NCI-H460 (cell line): ENCODE measurements at places on chromosomes 16 and 17.
A peak's percentile ranks its signal among the peaks of the same experiment; 100 is the strongest.

GRCh38 chr17:50625032-50625871 lies 9.4 kb upstream of the ABCC3 start:
- DNase-seq: no peak

DNA sequence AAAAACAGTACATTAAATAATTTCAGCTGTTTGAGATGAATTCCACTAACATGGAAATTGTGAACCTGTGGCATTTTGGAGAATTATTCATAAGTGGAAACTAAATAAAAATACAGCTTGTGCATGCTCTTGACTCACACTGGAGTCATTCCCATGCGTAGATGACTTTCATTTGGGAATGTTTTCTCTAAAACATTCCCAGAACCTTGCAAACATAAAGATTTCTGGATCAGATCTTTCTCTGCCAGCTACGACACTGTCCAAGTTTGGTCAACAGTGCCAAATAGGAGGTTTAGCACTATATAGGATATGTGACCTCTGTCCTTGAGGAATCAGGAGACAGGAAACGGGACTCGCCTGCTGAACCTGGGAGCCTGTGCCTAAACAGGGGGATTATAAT lies 400.9 kb downstream of the SLC39A11 start:
- DNase-seq: no peak

- DNase-seq: no peak
These were observed at the start of gene ACE for GRCh38 chr17:63476854-63477479. Gene ACE (plus strand): TSS chr17:63477061. CDS start chr17:63477095, 34 bp downstream.

DNA sequence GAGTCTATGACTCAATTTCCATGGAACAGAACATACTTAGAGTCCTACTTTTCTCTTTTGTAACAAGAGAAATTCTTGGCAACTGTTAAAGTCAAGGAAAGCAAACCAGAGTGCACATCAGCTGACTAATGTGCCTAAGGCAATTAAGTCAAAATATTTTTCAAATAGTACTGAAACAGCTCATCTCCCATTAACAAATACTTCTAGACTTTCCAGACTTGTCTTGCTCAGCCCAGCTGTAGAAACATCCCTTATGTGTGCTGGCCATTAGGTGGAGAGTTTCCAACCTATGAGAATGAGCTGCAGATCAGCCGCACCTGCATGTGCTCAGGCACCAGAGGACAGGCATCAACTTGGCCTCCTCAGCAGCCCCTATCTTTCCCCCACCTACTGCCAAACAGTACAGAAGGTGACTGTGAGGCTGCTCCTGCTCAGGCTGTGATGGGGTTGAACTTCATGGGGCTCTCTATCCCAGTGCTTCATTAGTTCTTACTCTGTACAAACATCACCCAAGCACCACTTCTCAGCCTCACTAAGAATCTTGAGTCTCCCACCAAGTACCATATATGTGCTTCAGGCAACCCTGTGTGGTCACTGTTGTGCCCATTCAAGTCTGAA lies 32.2 kb downstream of the TEX2 start:
- no peak for DNase-seq

GRCh38 chr16:67013233-67013822 lies 15.6 kb upstream of the CBFB start:
- no peak for DNase-seq

DNA sequence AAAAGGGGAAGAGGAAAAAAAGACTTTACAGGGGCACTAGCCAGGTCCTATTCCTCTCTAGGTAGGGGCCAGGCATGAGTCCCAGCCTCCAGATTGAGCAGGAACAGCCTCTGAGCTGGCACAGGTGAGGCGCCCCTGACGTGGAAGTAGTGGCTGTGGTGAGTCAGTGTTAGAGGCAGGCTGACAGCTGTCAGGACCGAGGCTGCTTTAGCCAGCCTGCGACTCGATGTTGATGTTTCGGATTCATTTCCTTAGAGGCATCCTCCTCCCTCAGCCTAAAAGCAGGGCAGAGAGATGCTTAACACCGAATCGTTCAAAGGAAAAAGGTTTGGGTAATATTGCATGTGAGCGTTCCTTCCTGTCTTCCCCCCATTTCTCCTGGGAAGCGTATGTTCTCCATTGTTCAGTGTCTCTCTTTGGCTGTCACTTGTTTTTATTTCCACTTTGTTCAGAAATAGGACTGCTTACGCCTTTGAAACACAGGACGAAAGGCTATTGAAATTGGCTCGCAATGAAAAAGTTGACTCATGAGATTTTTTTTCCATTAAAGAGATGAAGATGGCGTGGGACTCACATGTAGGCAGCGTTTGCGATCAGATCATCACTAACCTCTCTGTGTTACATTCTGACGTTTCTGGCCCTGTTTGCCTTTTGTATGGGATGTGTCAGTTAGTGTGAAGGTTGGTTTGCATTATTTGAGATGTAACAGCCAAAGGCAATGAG lies 1.3 kb downstream of the KIAA0513 start:
- DNase-seq: no peak

GRCh38 chr16:55480228-55480655 lies 1.2 kb downstream of the MMP2 start:
- DNase-seq: no peak

- DNase-seq: no peak
These were observed 552 bp downstream of the C17orf58 start for GRCh38 chr17:67995570-67996263.

DNA sequence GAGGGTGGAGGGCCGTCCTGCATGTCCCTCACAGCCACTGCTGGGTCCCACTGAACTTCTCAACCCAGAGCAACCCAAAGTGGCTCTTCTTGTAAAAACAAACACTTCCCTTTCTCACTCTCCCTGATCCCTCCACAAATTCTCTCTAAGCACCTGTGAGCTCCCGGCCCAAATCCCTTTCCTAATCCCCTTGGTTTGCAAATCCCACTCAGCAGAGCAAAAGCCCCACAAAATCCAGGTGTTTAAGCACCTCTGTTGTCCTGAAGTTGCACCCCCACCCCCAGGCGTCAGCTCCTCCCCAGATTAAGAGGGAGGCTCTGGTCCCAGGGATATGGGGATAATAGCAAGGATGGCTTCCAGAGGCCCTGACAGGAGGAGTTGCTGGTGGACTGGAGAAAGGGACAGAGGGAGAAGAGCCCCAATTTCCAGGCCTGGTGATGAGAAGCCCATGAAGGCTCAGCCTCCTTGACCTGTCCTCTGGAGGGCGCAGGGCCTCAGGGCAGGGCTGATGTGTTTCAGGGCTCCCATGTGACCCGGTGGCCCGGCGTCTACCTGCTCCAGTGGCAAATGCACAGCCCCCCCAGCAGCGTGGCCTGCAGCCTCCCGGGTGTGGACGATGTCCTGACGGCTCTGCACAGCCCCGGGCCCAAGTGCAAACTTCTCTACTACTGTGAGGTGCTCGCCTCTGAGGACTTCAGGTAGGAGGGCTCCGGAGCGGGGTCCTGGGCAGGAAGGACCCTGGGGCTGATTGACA lies 23.0 kb downstream of the NAGPA start:
- DNase-seq: no peak

DNA sequence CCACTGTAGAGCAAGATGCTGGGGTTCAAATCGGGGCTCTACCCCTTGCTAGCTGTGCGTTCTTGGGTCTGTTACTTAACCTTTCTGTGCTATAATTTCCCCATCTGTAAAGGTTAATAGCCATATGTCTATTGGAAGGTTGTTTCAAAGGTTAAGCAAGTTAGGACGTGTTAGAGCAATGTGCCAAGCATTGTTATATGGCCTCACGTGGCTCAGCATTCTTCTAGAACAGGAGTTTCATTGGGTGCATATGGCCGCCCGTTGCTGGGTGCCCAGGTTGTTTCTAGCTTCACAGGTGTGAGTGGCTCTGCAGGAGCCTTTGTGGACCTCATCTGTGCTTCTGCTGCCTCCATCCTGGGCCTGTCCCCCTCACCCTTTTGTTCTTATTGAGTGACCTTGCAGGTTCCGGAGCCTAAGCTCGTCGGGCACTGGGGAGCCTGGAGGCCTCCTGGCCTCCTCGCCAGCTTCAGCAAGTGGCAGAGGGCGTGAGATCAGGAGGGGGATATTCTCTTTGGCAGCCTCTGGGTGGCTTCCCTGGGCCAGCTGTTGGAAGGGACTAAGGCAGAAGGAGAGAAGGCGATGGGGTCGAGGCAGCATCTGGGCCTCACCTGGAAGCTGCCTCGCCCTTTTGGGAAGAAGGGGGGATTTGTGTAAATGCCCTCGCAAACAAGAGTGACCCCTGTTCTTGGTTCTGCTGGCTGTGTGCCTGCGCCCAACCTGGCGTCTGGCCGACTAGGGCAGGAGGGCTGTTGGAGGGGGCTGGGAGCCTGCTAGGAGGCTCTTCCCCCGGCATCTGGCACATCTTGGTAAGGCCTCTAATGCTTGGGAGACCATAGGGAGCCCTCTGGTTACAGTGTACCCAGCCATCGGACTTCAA lies 80.2 kb upstream of the CIBAR2 start:
- DNase-seq: no peak

DNA sequence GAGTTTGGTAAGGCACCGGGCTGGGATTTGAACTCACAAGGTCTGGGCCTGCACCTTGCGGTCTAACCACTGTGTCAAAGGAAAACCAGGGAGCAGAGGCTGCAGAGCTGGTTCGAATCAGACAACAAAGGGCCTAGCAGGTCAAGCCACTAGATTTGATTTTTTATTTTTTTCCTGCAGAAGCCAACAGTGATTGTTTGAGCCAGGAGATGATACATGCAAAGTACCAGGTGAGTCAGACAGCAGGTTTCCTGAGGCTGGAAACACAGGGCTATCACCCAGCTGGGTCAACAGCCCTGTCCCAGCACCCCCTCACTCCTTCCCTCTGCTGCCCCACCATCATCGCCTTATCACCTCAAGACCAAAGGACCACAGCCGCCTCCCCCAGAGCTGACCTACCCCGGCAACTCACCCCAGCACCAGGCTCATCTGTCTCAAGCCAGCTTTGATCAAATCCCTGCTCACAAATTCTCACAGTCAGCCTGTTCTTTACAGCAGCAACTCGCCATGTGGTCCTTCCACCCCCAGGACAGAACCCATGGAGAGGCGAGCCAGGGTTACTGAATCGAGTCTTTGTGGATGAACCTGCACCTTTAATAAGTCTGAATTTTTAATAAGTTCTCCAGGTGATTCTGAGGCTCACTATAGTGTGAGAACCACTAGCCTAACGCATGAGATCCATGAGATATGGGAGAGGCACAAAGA lies 13.0 kb upstream of the KRT19 start:
- DNase-seq: no peak

- peak; percentile 67 for DNase-seq
These were observed 1.7 kb upstream of the KPNA2 start for GRCh38 chr17:68033636-68034451.

DNA sequence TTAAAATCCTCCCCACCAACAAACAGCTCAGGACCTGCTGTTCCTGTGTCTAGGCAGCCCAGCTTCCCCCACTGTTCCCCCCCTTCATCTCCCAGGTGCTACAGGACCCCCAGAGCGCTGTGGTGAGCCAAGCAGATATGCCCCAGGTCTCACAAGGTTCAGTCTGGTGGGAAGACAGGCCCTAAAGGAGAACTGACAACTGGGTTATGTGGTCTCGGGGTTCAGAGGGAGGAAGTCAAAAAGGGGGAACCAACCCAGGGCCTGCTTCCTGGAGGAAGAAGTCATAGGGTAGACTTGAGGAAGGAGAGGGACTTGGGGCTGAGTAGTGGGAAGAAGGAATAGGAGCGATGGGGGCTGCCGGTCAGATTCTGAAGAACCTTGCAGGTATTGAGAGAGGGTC lies 2.6 kb downstream of the RIPOR1 start:
- no peak for DNase-seq

DNA sequence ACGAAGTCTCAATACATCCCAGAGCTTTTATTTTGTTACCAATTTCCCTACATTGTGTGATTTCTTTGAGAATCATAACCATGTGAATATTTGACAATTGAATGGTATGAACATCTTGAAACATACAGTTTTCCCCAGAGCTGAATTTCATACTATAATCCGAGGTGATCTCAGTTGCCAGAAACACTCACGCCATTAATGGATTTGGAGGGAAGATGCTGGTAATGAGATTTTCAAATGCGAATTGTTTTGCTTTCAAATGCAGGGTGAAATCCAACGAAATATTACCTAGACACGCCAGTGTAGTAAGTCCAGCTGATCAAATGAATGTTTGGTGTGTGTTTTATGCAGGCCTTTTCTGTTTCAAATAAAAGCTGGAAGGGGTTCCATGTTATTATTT lies 277.8 kb upstream of the CDH5 start:
- no peak for DNase-seq

GRCh38 chr16:57627184-57627871 lies 1.1 kb upstream of the ADGRG1 start:
- peak; percentile 52 for DNase-seq

DNA sequence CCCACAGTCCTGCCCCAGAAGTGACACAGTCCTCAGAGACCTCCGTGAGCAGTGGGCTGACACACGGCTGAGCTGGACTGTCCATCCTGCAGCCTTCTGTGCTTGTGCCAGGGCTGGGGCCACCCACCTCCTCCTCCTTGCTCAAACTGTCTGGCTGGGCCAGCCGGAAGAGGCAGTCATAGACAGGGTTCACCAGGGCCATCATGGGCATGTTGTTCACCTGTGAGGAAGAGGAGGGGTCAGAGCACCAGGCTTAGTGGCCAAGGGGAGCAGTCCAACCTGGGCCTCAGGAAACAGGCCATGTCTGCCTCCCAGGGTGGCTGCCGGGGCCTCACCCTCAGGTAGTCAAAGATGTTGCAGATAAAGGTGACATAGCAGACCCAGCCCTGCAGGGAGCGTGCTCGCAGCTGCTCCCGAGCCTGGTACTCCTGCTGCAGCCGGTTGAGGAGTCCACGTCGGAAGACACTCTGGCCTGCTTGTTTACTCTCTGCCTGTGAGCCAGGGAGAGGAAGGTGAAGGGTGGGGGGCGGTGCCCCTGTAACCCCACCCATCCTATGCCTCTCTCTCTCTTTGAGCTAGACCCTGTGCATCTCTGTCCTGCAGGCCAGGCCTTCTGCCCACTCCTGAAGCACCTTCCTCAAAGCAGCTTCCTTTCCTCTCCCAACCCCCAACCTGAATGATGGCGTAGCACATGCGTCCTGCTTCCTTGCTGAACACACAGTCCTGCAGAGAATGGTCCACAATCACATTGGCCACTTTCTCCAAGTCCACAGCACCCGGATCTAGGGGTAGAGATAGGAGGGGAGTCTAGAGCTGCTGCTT lies 3.4 kb downstream of the MIF4GD start:
- DNase-seq: peak; percentile 15

- DNase-seq: no peak
These were observed 121.5 kb downstream of the KATNIP start for GRCh38 chr16:27671410-27671809.

- no peak for DNase-seq
These were observed 354.7 kb upstream of the RBFOX1 start for GRCh38 chr16:6977916-6978315.
